ENCODE measurements at places on chromosomes 1 and 21.

GRCh38 chr1:80248886-80249285 lies 1242.4 kb upstream of the ADGRL4 start:
- no peak for ATAC-seq

DNA sequence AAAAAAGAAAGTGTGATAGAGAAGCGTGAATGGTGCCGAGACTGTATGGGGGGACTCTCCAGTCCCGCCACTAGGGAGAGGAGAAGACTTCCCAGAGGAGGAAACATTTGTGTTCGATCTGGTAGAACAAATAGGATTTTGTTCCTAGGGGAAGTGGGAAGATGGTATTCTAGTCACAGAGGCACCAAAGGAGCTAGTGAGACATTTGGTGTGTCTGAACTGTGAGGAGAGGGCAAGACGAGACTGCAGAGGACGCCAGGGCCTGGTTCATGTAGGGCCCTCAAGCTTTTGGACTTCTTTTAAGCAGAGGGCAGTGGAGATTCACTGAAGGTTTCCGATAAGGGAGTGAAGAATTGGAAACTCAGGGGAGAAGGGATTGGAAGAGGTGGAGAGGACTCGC lies 2.9 kb downstream of the BTBD19 start:
- no peak for ATAC-seq

DNA sequence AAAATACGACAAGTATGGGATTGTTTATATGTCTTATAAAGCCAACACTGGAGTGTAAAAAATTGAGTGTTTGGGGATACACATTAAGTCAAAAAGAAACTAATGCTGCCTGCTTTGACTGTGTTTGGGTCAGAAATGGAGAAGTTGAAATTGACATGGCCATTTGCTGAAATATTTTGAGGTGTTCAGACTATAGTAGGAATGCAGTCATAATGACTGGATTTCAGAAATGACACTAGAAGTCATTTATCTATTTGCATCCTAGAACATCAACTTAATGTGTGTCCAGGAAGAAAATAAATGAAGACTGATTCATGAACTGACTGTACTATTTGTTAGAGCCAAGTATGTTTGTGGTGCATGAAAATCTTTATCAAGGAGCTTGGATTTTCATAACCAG lies 28.4 kb downstream of the RASAL2 start:
- ATAC-seq: no peak

DNA sequence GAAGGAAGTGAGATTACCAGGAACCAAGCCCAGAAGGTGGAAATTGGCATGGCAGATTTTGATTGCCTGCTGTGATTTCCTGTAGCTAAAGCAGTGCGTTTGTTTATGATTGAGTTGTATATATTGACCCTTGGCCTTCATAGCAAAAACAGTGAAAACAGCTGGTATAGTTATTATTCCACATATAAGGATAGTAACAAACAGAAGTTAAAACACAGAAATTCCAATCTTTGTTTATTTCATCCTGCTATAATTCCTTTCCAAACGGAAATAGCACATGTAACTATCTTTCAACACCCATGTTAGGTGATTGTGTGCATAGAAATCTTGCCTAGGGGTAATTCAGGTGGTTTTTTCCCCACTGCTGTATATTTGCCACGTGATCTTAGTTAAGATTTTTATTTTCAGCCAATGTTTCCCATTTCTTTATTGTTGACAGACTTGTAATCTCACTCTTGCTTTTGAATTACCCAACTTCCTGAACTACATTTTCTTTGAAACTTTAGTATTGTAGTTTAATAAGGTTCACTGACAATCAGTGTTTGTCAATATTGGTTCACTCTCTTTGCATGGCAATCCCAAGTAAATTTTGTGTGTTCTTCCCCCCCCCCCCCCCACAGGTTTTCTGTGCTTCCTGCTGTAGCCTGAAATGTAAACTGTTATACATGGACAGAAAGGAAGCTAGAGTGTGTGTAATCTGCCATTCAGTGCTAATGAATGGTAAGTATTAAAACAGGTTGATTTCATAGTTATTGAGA lies 102.7 kb downstream of the CC2D1B start:
- ATAC-seq: no peak

GRCh38 chr1:111679541-111679940 lies 59.7 kb downstream of the INKA2 start:
- no peak for ATAC-seq

DNA sequence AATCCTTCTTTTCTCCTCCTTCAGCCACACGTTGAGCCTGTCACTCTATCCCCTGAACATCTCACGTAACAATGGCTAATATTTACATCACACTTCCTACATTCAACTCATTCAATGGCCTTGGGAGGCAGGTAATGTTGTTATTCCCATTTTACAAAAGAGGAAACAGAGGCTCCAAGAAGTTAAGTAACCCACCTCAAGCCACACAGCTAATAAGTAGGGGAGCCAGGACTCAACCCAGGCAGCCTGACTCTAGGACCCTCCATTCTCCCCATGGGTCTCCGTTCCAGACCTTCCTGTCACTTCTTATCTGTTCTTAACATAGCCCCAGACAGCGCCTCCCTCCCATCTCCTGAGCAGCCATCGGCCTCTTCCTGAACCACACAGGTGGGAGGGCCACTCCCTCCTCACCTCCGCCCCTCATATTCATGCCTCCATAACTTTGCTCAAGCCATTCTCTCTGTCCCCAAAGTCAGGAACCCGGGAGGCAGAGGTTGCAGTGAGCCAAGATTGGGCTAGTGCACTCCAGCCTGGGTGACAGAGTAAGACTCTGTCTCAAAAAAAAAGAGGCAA lies 2.2 kb downstream of the PADI4 start:
- no peak for ATAC-seq

DNA sequence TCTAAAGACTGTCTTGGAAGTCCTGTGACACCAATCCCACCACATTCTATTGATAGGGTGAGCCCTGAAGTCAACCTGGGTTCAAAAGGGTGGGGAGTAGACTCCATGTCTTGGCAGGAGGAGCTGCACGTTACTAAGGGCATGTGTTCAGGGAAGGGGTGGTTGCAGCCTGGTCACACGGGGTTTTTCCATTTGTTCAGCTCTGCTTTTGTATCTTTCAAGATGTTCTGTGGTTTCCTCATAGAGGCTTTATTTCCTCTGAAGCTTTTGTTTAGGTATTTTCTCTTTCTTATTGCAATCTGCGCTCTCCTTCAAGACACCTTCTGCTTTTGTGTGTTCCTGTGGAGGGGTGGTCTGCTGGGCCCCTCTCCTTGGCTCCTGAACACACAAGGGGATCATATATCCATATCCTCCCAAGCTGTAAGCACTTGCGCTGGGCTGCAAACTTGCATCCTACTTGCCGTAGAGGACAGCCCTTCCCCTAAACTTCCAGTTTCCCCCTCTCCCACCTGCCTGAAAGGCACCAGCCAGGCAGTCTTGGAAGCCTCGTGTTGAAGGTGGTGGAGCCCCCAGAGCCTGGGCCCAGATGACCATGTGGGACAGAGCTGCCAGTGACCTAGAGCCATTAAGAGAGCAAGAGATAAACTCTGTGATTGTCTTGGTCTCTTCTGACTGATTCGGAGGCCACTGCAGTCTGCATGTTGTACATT lies 62.5 kb upstream of the TRAPPC10 start:
- no peak for ATAC-seq

GRCh38 chr1:101004061-101004460 lies 21.5 kb downstream of the DPH5 start:
- ATAC-seq: no peak

GRCh38 chr1:65422241-65423203 lies 2.1 kb downstream of the LEPR start:
- no peak for ATAC-seq

DNA sequence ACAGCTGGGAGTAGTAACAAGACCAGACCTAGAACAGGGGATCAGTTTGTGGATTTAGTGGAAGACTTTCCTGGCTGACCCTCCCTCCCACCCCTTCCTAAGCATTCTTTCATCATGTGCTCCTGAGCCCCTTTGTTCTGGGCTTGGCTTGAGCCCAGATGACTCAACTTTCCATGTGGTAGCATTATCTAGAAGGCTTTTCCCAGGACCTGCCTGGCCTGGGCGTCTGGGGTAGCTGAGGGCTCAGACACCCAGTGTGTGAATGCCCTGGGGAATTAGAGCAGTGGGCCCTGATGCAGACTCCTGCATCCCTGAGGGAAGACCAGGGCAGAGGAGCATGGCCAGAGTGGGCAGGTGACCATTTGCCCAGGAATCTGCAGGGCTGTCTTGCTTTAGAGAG lies 44.1 kb upstream of the TSPAN2 start:
- ATAC-seq: no peak

- ATAC-seq: no peak
Measured at GRCh38 chr1:17579951-17580939, 40.7 kb downstream of the ARHGEF10L start.

DNA sequence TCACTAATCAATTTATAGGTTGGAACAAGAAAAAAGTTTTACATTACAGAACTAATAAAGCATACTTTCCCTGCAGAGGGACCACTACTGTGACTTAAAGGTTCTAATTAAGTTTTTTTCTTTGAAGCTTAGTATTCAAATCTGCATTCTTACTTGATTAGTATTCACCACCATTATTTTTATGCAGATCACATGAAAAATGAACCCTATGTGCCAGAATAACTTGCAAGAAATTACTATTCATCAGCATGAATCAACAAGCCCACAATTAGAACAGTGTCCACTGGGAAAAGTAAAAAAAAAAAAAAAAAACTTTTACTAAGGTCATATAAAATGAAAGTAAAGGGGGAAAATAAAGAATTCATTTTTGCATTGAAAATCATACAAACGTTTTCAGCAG lies 90.8 kb downstream of the SMYD3 start:
- no peak for ATAC-seq

DNA sequence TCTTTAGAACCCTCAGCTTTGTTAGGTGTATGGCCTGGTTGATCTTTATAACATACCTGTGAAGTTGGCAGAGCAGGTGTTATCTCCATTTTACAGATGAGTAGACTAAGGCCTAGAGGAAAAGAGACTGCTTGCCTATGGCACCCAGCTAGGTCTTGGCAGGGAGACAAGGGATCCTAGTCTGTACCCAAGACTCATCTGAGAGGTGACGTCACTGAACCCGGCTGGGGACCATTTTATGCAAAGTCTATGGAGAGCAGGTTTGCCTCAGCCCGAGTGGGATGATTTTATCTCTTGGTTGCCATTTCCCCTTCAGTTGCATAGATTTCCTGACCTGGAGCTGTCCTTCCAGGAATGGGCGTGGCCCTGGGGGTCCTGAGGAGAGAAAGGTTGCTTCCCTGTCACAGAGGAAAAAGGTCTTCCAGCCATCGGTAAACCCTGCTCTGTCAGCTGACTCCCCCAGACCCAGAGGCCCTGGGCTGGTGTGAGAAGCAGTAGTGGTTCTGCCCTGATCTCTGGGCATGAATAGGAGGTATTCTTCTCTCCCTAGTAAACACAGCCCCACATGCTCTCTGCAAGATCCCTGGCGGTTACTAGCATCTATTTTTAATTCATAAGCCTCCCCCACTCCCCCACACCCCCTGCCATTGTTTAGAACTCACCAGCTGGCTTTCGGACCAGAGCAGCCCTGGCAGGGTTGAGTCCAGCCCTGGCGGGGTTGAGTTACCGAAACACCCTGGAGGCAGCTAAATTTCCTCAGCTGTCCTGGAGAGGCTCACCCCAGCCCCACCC lies 19.6 kb downstream of the TMCC2 start:
- ATAC-seq: no peak

GRCh38 chr21:36966821-36967768 lies 626 bp upstream of the HLCS start:
- peak; percentile 57 for ATAC-seq

- peak; percentile 50 for ATAC-seq
Measured at GRCh38 chr1:36322786-36323635, 434 bp downstream of the EVA1B start.

- no peak for ATAC-seq
Measured at GRCh38 chr21:15761507-15762100, 31.8 kb downstream of the USP25 start.

- ATAC-seq: no peak
Measured at GRCh38 chr1:224541072-224541790, 74.9 kb upstream of the CNIH3 start.

- no peak for ATAC-seq
Measured at GRCh38 chr1:119715542-119715941, 3.8 kb downstream of the PHGDH start.

DNA sequence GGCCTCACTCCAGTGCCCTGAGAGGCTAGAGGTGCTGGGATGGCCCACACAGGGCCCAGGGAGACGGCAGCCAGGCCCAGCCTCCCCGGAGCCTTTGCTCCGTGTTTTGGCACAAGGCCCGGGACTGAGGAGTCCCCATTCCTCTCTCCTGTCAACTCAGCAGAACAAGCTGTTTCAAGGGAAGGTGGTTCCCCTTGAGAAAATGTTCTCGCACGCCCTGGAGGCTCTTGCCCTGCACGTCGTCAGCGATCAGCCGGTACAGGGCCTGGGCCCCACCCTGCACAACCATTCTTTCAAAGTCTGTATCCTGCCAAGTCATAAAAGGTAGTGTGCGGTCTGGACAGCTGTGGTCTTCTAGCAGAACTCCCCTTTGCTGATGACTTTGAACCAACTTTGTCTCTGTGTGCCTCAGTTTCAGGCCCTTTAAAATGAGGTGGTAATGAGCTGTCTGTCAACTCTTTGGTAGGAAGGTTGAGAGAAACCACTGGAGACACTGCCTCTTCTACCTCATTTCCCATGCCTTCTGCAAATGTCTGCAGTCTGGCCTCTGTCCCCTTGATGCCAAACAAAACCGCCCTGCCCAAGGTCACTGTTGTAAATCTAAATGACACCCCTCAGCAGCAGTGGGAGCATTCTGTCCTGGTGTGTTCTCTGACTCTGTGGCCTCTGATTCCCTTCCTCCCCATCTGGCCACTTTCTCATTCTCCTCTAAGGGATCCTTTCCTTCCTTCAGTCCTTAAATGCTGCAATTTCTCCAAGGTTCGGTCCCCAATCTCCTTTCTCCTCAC lies 138.6 kb upstream of the JUN start:
- peak; percentile 79 for ATAC-seq

DNA sequence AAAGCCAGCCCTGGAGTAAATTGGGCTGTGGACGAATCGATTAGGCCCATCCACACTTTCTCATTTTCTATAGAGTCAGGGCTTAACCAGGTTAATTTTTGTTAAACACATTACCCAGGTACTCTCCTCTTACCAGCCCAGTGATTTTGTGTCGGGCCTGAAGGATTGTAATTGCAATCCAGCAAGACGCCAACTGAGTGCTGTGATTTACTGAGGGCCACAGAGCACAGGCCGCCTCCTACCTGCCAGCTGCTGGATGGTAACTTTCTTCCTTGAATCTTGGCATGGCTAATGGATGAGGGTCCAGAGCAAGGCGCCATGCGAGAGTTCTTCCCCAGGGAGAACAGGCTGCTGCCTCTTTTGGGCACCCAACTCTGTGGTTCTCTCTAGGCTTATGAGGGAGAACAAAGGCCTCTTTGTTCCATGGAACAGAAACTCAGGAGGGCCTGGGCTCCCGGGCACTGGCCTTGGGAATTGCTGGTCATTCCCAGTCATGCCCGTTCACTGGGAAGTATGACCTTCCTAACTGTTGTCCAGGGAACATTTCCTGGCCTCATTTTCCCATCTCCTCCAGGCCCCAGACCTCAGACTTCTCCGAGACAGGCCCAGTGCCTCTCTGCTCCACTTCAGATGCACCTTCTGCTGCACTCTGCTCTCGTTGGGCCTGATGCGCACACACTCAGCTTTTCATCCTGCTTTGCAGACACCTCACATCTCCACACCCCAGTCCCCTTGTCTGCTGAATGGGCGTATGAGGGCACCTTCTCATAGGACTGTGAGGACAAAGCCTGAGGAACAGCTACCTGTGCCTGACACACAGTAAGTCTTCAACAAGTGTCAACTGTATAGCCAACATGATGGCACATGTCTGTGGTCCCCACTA lies 57.3 kb downstream of the SYF2 start:
- no peak for ATAC-seq

- ATAC-seq: no peak
Measured at GRCh38 chr1:172671591-172671990, 12.7 kb downstream of the FASLG start.

GRCh38 chr21:41220208-41220733 lies 52.3 kb downstream of the BACE2 start:
- no peak for ATAC-seq

Data from SK-N-SH treated with all-trans-retinoic acid at 6 μM for 48 hours (cell line).